ENCODE measurements at places on chromosomes 4 and X. TPM values are rescaled to one million over a fixed set of nuclear protein-coding genes. Genes with fewer than 3 reads are reported as not detected.

The MSL3 gene
- polyA plus RNA-seq = 22.2 TPM

The CCDC110 gene
- 0.69 TPM for polyA plus RNA-seq

The CT45A1 gene
- not detected for polyA plus RNA-seq

The RXFP1 gene
- polyA plus RNA-seq = not detected

The RHOXF2B gene
- not detected for polyA plus RNA-seq
